ENCODE measurements at places on chromosomes 5 and 9.

DNA sequence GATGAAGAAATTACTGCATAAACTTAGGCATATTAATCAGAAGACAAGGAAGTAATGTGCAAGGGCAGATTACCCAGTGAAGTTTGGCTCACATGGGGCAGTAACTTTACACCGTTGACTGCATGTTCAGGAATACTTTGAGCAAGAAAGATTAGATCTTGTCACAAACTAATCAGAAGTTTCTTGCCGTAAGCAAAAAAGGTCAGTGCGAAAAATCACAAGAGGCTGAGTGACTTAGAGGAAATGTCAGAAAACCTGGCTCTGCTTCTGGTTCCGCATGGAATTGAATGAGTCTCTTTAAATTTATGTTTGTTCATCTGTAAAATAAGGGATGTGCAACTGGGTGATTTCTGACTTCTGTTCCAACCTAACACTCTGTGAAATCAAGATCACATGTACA lies 64.4 kb downstream of the PARP8 start:
- no peak for DNase-seq

DNA sequence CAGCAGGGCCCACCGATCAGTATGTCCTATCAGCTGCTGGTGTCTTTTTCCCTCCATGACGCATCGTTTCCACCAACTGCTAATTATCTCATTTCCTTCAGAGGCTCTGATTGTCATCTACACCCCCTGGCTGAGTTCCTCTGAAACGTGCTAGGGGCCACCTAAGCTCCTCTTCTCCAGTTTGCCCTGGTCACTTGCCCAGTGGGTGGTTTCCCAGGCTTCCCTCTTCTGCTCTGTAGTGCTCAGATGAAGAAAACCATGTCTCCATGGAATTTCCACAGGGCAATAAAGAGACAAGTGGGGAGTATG lies 65.3 kb downstream of the TSTD2 start:
- no peak for DNase-seq

DNA sequence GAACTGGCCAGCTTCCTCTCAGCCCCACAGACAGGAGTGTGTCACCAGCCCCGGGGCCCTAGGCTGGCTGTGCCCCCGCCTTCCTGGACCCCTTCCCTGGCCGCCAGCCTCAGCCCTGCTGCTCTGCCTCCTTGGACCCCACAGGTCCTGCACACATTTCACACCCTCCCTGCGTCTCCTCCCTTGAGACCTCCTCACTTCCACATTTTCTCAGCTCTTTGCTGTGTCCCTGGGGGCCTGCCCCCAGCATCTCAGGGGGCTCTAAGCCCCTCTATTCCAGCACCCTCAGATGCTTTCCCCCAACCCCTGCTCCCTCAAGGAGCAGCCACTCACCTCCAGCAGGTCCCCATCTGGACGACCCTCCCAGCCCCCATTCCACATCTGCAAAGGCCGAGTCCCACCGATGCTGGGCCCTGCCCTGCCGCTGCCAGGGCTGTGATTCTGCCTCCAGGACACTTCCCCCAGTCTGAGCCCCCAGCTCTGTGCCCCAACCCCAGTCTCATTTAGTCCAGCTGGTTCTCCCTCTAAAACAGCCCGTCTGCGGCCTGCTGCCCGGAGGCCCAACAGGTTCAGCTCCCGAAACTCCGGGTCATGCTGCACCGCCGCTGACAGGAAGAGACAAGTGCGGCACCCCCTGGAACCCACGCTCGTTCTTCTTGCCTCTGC lies 4.2 kb downstream of the SLC34A3 start:
- no peak for DNase-seq

DNA sequence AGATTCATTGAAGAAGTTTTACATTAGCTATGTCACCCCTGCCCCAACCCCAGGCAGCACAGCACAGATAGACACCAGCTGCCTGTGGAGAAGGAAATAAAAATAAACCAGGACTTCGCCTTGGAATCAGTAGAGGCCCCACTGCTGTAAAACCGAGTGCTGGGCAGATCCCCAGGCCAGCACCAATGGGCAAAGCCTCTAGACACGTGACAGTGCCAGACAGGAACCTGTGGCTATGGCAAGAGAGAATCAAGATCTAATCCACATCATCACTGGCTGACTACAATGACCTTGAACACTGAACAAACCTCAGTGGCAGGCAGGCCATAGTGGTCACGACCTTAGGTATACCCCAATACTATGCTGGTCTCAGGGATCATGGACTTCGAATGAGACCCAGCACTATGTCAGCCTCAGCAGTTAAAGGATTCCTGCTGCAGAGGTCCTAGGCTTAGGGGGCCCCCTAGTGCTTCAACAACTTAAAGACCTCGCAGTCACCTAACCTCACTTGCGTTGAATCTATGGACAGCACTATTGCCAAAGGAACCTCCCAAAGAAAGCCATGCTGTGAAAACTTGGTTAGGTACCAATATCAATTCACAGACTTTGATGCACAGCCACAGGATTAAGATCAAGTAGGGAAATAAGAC lies 2118.6 kb upstream of the C9orf72 start:
- DNase-seq = peak; percentile 34

DNA sequence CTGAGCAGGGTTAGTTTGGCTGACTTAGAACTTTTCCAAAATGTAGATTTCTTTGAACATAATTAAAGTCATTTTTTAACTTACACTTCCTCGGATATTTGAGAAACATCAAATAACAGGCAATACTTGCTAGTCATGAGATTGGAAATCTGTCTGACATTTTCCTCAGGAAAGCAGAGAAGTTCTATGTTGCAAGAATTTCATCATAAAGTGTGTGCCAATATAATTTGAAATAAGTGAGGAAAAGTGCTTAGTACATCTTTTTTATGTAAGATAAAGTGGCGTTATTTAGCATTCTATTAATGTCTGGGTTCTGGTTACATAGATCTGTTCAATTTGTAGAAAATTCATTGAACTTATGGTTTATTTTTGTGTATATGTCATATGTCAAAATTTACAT lies 48.7 kb upstream of the C5orf47 start:
- DNase-seq = no peak

DNA sequence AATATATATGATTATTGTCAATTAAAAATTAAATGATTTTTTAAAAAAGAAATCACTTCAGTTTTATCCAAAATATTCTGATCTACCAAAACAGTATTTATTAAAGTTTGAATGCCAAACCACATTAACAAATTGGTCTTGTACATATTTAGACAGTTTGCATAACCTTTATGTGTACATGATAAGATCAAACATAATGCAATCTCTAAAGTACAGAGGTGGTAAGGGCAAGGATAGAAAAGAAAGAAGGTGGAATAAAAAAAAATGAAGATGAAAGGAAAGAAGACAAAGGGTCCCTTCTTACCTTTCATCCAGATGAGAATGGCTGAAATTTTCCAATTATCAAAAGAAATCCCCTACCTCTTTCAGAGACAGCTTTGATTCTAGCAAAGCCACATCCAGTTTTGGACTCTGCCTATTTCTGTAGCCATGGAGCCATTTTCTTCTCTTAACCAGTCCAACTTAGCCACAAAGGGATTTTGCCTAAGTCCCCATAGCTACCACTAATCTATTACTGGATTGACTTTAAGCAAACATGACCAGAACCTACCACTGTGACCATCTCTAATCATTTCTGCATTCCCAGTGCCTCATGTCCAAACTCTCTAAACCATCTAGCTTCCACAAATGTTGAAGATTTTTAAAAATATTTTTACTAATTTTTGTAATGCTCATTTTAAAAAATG lies 133.3 kb upstream of the TRPM3 start:
- no peak for DNase-seq

DNA sequence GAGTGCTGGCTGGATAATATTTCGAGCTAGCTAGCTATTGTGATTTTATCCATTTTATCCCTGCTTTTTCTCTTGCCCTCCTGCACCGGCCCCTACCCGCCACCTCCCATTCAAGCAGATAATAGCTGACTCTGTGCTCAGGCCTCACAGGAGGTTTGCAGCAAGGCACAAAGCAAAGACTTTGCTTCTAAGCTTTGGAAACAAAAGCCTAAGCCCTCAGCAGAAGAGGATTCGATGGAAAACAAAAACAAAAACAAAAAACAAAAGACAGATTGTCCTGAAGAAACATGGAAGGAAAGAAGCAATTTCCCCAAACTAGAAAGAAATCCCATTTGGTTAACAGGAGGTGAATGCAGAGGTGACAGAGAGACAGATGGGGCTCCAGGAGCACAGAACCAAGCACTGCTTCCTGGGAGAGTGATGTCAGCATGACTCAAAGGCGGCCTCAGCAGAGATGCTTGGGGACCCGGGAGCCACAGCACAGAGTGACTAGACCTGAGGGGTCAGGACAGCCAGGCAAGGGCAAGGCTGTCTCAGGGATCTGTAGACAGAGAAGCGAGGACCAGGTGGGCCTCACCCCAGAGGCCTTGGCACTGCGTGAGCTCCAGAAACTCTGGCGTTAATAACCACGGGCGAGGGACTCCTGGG lies 28.4 kb downstream of the MTX3 start:
- no peak for DNase-seq

- no peak for DNase-seq
Measured at GRCh38 chr9:124210697-124211096, 47.1 kb upstream of the NEK6 start.

DNA sequence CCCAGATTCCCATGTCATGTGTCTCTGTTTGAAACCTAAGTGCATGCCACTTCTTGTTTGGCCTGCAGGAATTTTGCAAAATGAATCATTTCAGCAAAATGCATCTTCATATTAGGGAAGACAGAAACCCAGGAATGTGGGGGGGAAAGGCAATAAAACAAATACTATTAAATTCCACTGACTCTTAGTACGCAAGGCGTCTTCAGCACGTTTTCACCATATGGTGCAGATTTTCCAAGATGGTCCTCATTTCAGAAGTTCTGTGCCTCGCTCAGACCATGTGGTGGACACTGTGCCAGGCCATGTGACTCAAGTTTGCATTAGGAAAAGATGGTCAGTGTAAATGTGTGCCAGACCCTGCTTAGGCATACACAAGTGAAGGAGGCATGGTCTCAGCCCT lies 184.0 kb downstream of the ACTL7B start:
- DNase-seq = no peak

GRCh38 chr9:128901379-128901778 lies 19.4 kb upstream of the PHYHD1 start:
- no peak for DNase-seq

DNA sequence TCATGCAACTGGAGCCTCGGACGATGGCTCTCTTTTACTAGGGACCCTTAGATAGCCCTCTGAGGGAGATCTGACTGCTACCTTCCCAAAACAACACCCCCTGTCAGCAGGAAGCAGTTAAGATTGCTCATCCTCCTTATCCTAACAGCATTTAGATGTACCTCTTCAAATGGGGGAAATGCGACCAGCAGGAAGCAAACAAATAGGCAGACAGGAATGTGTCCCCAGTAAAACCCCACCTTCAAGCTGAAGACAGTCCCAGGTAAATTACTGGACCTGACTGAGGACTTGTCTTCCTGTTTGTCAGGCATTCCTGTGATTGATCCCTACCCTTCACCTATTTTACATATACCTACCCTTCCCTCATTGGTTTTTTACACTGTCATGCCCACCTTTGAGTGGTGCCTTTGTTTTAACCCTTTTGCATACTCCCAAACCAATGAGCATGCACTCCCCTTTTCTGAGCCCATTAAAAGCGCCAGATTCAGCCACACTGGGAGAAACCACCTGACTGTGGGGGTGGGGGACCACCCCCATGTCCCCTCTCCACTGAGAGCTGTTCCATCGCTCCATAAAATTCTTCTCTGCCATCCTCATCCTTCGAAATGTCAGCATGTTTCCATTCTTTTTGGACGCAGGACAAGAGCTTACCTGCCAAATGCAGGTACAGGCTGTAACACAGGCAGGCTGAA lies 954.0 kb upstream of the CDH6 start:
- DNase-seq = no peak

GRCh38 chr9:93126825-93127368 lies 7.2 kb downstream of the NINJ1 start:
- no peak for DNase-seq

DNA sequence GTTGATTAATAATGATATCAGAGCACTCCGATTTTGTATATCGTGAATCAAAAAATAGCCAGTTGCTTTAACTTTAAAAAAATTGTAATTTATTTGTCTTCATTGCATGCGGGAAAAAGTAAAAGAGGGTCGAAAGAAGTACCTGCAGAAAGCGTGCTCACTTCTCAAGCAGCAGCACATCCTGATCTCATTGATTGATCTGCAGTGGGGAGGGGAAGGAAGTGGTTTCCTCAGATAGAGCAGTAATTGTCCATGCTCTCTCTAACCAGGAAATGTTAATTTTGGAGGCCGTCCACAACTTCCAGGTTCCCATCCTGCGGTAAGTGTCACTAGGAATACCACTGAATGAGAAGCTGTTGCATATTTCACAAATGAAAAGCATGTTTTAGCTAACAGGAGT lies 63.2 kb downstream of the SYK start:
- no peak for DNase-seq

- DNase-seq = no peak
Measured at GRCh38 chr5:57157131-57157530, 16.7 kb upstream of the GPBP1 start.

GRCh38 chr5:6545036-6545693 lies 87.7 kb downstream of the NSUN2 start:
- no peak for DNase-seq

DNA sequence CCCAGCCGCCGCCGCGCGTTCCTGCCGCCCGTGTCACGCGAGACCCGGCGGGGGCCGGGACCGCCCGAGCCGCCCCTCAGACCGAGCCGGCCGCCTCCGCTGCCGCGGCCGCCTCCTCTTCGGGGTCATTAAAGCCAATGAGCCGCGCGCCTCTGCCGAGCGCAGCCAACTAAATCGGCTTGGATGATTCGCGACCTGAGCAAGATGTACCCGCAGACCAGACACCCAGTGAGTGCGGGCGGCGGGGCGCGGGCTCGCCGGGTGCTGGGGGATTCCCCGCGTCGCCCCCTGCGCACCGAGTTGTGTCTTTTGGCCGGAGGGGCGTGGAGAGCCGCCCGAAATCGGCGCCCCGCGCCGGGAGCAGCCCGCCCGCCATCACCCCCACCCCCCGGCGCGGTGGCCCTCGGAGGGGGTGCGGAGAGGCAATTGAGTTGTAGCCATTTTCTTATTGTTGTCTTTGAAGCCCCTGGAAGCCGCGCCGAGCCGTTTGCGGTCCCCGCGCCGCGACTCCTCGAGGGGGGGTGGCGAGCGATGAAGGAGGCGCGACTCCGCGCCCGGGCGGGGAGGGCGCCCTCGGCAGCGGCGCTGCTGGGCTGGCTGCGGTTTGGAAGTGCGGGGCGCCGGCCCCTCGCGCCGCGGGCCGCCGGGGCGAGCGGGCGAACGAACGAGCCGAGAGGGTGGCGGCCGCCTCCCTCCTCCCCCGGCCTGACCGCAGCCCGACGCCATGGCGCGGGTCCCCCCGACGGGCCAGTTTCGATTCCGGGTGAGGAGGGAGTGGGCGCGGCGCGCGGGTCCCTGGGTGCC lies 1.0 kb downstream of the TLE4 start:
- no peak for DNase-seq

GRCh38 chr5:1085391-1085790 lies 26.5 kb downstream of the SLC12A7 start:
- no peak for DNase-seq

DNA sequence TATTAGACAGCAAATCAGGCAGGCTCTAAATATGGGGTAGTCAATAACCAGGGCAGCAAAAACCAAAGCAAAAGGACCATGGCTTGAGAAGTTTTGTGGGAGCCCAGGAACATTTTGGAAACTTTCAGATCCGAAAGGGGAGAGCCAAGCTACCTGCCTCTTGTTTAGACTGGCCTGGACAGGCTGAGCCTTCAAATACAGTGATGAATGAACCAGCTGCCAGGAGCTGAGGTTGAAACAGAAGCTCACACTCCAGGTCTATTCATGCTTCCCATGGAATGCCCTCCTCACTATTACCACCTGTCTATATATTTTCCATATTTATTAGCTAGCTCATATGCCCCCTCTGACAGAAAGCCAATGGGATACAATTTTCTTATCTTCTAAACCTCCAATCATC lies 150.8 kb upstream of the SLC44A1 start:
- no peak for DNase-seq

Data from foreskin melanocyte (primary cell).